Fibroblast of villous mesenchyme (primary cell): ENCODE measurements at places on chromosomes 1 and 21.

- no peak for DNase-seq
Measured at GRCh38 chr21:40070871-40071270, 203.6 kb downstream of the PCP4 start.

GRCh38 chr1:225596736-225597135 lies 56.2 kb downstream of the ENAH start:
- no peak for DNase-seq

DNA sequence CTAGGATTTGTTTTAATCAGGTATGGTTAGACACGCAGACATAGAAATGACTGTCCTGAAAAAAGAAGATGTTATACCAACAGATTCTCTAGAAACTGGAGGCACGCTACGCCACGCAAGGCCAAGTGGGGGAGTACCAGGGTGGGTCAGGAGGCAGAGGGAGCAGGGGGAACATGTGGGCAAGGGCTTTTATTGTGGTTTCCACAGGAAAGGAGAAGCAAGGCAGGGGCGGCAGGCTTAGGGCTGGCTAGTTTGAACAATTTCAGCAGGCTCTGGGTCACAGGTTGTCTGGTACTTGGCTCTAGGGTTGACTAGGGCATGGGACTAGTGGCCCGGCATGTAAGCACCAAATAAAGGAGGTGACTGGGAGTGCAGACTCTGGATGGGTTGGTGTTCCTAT lies 7.2 kb downstream of the MTARC2 start:
- no peak for DNase-seq

GRCh38 chr1:67917006-67917405 lies 83.7 kb upstream of the GNG12 start:
- no peak for DNase-seq

DNA sequence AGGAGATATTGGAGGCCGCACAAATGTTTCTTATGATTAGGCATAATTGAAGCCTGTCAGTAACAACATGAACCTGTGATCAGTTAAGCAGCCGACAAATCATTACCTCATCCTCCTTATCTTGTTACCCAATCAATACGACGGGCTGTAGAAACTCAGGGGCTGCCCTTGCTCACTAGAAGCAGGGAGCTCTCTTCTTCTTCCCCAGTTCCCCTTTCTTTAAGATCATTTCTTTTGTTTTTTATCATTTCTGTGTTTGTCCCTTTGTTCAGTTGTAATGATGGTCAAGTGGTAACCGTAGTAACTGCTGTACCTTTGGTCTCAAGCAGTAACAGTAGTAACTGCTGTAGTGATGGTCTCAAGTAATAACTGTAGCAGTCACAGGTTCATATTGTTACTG lies 13.8 kb upstream of the FCGR2A start:
- DNase-seq, result no peak

DNA sequence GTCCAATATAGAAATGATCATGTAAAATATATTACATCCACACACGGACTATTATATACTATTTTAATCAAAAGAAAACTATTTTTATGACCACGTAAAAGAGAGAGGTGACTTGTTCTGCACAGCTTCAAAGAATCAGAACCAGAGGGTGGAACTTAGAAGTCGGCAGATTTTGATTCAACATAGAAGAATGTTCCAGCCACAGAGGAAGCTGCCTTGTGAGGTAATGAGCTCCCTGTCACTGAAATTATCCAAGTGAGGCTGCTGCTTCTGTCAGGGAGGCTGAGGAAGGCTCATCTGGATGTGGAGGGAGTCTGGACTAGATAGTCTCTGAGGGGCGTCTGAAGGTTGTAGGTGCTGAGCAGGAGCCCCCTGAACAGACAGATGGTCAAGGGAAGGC lies 2.7 kb downstream of the PLEKHA6 start:
- DNase-seq, result no peak

GRCh38 chr1:181119093-181119989 lies 30.8 kb downstream of the IER5 start:
- peak; percentile 47 for DNase-seq

DNA sequence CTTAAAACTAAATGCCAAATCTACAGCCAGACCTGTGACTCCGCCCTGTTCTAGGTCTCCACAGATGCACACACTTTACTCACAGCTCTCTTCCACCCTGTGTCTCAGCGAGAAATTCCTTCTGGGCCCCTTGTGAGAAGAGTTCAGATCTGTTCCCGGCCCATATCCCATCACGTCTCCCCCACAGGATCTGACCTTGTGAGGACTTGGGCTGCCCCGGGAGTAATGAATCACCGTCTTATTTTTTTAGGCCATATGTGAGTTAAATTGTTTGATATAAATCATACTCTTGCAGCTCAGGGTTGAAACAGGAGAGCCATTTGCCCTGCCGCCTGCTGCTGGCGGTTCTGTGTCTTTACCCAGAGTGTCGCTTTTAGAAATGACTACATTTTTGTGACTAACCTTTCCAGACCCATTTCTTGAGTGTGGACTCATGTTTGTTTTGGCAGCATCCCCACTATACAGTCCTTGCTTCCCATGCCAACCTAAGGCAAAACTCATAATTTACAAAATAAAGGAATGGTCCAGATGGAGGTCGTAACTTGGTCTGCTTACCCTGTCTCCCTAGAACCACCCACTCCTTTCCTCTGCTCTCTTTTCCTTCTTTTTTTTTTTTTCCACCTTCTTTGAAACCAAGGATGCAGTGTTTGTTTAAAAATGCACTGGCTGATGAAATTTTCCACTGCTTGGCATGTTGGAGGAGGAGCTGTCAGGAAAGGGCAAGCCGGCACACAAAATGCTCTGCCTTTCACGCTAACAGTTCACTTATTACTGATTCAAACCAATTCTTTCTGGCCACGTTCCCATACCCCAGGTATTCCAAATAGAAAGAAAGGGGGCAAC lies 98.0 kb upstream of the C1orf105 start:
- peak; percentile 85 for DNase-seq
